ENCODE measurements at places on chromosomes 2 and 18. TPM values are rescaled to one million over a fixed set of nuclear protein-coding genes. Genes with fewer than 3 reads are reported as not detected.

The NEU4 gene
- not detected for polyA plus RNA-seq

- no peak for DNase-seq
Measured at GRCh38 chr18:3458378-3458777, 8.4 kb downstream of the TGIF1 start.

GRCh38 chr2:74278176-74278575, 65.0 kb downstream of the SLC4A5 start:
- no peak for DNase-seq

DNA sequence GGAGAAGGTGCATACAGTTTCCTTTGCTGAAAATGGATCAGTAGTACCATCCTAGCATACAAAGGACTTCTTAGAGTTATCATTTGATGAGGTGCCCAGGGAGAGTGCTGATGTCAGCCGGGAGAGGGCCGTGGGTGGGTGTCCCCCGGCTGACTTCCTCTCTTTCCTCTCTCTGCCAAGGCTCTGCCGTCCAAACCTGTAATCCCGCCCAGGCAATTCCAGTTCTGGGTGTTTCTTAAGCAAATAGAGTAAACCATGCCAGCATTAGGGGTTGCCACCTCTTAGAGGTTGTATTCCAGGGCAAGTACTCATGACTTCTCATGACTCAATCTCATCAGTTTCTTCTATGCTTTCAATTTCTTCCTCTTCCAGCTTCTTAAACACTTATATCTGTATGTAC, 117.2 kb downstream of the GATA6 start:
- DNase-seq: no peak

GRCh38 chr2:163407296-163407695, 328.5 kb downstream of the FIGN start:
- DNase-seq: peak; percentile 1

DNA sequence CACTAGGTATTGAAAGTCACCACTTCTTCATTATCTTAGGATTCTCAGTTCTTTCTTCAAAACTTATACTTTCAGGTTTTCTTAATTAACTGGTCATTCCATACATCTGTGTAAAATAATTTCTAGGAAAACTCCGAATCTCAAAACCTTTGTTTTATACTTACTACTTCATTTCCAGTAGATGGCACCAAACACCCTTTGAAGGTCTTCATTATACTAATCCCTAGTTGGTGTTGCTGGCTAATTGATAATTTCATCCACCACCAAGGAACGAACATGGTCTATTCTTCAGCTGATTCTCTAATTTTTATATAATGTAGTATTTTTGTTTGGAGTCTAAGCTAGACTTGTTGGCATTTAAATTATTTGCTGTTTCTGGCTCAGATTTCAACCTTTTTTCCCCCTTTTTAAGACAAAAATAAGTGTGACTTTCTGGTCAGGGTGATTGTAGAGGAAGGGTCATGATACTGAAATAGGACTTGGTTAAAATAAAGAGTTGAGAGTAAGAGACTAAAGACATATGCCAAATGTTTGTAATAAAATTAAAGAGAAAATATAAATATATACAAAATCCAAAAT, 2.8 kb upstream of the MXD1 start:
- no peak for DNase-seq

GRCh38 chr2:105636109-105636740, 108.5 kb upstream of the NCK2 start:
- no peak for DNase-seq

GRCh38 chr2:222445227-222445626, 20.9 kb downstream of the SGPP2 start:
- DNase-seq: no peak

The GKN1 gene
- polyA plus RNA-seq: not detected

DNA sequence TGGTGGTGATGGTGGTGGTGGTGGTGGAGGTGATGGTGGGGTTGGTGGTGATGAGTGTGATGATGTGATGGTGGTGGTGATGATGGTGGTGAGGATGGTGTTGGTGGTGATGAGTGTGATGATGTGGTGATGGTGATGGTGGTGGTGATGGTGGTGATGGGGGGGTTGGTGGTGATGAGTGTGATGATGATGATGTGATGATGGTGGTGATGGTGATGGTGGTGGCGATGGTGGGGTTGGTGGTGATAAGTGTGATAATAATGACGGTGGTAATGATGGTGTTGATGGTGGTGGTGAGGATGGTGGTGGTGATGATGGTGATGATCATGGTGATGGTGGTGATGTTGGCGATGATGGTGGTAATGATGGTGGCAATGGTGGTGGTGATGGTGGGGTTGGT, 67.7 kb downstream of the RRM2 start:
- no peak for DNase-seq

The STAT1 gene
- 109 TPM for polyA plus RNA-seq

The CMPK2 gene
- polyA plus RNA-seq: not detected

- DNase-seq: no peak
Measured at GRCh38 chr2:937530-937929, 13.1 kb upstream of the SNTG2 start.

DNA sequence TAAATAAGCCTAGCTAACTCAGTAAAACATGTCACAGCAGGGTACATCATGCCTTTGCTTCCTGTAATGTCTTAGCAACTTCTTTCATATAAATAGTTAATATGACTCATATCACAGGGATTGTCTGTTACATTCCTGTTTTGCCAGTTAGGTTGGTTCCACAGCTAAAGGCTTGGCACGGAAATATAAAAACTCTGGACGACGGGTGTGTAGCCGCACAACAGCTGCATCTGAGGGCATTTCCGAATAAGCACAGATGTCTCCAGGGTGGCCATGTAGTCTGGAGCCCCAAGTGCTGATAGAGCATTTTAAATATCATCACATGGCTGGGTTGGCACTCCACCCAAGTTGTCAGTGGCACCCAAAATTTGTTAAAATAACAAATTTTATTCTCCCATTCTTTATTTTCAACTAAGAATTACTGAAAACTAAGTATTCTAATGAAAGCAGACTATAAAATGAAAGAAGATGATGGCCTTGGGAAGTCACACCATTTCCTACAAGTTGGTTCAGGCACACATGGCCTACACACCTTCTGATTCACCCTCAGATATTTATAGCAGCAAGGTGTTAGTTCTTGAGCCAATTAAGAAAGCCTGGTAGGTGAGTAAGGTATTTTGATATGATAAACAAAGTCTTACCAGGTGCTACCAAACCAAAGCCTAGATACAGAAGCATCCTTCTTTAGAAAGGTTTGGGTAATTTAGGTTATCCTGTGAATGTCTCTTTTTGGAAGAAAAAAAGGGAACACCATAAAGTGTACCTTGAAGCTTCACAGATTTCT, 61.8 kb upstream of the STK17B start:
- DNase-seq: peak; percentile 62

The MC4R gene
- 0.06 TPM for polyA plus RNA-seq

The FEV gene
- polyA plus RNA-seq: not detected

- DNase-seq: no peak
Measured at GRCh38 chr2:37262522-37262921, 31.1 kb downstream of the NDUFAF7 start.

DNA sequence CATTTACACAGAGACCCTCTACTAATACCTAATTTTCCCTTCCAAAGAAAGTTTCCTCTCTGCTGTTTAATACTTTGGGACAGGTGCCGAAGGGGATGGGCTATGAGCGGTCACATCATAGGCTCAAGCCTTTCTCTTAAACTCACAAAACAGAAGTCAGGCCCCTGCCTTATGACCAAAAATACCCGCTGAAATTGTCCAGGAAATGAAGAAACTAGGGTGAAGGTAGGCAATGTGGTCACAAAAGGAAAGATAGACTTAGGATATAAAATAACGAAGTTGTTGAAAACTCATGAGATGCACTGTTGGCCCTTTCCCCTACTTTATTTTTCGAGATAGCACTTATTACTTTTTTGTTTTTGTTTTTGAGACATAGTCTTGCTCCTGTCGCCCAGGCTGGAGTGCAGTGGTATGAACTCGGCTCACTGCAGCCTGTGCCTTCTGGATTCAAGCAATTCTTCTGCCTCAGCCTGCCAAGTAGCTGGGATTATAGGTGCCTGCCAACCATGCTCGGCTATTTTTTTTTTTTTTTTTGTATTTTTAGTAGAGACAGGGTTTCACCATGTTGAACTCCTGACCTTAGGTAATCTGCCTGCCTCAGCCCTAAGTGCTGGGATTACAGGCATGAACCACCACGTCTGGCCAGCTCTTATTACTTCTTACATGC, 16.3 kb downstream of the SLC8A1 start:
- DNase-seq: no peak

- no peak for DNase-seq
Measured at GRCh38 chr18:8882632-8883408, 177.5 kb downstream of the MTCL1 start.

The ADAM23 gene
- 6.6 TPM for polyA plus RNA-seq

DNA sequence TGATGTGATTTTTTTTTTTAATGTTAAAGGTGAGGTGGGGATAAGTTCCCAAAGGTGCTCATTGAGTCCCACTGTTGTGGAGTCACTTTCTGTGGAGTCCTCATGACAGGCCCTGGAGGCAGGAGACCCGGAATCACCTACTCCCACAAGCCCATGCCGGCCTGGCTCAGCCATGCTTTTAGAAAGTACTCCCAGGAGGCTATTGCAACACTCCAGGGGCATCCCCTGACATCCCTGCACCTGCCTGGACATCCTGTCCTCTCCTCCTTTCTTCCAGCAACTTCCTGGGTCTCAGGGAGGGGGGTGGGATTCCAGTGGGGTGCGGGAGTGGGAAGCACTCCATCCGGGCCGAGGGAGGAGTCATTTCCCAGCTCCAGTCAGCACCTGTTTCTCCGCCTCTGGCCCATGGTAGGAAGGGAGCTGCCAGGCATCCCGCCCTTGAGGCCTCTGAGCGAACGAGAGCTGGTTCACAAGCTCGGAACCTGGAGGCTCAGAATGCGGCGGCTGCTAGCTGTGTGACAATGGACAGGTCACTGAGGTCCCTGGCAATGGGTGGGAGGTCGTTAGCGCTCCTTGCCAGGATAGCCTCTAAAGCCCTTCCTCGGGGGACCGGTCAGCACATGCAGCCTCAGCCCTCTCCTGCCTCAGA, 163.9 kb upstream of the ID2 start:
- DNase-seq: no peak

The ANKRD62 gene
- polyA plus RNA-seq: not detected

- DNase-seq: no peak
Measured at GRCh38 chr18:907885-908757, 3.5 kb downstream of the ADCYAP1 start.

DNA sequence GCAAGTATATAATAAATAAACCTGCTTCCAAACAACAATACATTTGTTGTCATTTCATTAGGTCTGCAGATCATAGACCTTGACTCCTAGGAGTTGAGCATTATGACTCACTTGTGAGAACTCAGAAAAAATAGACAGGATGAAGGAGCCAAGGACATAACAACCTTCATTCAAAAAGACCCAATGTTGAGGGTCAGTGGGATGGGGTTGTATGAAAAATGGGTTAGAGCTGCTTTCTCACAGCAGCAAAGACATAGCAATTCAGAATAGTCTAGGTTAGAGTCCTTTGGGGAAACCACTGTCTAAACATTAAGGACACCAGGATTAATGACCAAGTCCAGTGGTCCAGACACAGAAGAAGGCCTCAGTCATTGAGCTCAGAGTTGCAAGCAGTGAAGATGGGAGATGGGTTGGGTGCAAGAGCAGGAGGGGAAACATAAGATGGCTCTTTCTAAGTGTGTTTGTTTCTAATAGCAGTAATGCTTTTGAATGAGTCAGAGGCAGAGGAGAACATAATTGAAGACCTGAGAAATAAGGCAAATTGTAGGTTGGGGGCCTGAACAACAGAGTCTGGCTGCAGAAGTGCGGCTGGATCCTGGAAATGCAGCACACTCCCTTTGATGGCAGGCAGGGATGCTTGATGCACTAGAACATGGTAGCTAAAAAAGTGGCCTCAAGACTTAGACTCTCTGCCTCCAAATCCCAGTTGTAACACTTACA, 3.7 kb upstream of the SERPINB10 start:
- no peak for DNase-seq

DNA sequence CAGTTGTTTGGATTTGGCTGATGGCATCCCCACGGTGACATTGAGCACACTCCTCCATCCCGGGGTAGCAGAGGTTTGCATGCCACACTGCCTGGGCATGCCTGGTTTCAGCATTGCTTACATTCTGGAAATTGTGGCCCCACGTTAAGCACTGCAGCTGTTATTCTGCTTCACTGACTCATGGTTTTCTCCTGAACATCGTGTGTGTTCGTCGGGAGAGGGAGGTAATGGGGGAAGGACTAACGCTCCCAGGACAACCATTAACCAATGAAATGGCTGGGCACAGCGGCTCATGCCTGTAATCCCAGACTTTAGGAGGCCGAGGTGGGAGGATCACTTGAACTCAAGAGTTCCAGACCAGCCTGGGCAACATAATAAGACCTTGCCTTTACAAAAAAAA, 28.2 kb upstream of the YWHAQ start:
- peak; percentile 21 for DNase-seq

- DNase-seq: no peak
Measured at GRCh38 chr18:23066504-23067039, 68.7 kb upstream of the CABLES1 start.

DNA sequence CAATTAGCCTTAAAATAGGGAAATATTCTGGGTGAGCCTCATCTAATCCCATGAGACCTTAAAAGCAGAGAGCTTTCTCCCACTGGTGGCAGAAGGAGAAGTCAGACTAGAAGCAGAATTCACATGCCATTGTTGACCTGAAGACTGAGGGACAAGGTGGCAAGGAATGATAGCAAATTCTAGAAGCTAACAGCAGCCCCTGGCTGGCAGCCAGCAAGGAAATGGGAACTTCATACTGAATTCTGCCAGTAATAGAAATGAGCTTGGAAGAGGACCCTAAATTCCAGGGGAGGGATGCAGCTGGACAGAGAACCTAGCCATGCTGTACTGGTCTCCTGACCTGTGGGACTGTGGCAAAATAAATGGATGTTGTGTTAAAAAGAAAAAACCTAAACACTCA, 19.5 kb downstream of the B3GNT7 start:
- DNase-seq: no peak

DNA sequence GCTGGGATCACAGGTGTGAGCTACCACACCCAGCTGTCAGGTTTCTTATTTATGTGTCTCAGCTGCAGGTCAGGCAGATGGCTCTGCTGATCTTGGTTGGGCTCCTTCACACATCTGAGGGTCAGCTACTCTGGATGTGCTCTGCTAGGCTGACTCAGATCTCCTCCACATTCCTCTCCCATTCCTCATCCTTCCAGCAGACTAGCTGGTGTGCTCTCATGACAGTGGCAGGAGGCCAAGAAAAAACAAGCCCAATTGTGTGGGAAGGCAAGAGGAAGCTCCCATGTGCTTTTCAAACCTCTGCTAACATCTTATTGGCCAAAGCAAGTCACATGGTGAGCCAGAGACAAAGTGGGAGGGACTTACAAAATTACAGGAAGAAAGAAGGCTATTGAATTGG, 11.7 kb upstream of the MSH6 start:
- peak; percentile 85 for DNase-seq

- DNase-seq: no peak
Measured at GRCh38 chr2:18545384-18545783, 15.1 kb downstream of the RDH14 start.

The TTC32 gene
- 5.3 TPM for polyA plus RNA-seq

DNA sequence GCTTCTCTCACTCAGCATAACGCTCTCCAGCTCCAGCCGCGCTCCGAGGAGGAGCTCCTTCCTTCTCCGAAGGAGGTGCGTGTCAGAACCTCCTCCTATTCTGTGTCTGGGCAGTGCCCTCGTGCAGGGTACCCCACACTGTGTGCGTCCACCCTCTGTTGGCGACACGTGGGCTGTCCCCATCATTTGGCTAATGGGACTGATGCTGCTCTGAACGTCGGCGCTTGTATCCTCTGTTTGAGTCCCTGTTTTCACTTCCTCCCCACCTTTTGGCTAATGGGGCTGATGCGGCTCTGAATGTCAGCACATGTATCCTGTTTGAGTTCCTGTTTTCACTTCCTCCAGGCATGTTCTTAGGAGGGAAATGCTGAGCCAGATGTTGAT, 22.2 kb downstream of the KCNG2 start:
- DNase-seq: no peak

GRCh38 chr2:20018601-20019152, 6.2 kb upstream of the MATN3 start:
- DNase-seq: no peak

Measured in AG04450 (cell line).